Muscle of leg (tissue), 16 donors: ENCODE measurements at places on chromosomes 11 and 22.
A peak's percentile ranks its signal among the peaks of the same experiment; 100 is the strongest.

DNA sequence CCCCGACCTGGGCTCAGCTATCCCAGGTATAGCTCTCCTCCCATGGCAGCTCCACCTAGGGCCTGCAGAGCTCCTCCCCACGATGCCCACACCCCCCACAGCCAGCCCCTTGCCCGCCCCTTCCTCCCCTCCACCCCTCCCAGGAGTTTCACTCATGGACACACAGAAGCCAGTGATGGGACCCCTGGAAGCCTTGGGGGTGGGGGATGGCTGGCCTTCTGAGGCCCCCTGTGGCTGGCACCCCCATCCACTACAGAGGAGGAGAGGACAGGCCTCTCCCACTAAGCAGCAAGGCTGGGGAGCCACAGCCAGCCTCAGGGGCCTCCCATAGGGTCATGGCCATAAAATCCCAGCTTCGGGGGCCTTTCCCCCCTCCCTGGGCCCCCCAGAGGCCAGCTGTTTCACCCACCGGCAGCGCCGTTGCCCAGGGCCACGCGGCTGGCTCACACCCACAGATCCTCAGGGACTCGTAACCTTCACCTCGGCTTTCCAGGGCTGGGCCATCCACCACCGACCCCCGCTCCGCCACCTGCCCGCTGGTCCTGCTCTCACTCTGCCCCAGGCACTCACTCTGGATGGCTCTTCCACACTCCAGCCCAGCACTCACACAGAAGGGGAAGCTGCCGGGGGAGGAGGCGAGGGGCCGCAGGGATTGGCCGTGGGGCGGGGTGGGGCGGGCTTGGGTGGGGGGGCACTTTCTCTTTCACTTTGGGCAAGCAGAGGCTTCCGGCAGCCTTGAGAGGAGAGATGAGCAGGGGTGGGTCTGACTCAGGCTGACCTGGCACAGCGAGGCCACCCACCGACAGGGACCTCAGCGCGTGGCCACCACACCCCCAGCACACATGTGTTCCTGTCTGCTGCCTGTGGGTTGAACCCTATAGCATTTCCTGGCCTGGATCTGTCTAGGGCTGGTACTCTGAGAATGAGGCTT, 2.2 kb downstream of the SLC25A22 start:
- peak; percentile 88 for DNase-seq

DNA sequence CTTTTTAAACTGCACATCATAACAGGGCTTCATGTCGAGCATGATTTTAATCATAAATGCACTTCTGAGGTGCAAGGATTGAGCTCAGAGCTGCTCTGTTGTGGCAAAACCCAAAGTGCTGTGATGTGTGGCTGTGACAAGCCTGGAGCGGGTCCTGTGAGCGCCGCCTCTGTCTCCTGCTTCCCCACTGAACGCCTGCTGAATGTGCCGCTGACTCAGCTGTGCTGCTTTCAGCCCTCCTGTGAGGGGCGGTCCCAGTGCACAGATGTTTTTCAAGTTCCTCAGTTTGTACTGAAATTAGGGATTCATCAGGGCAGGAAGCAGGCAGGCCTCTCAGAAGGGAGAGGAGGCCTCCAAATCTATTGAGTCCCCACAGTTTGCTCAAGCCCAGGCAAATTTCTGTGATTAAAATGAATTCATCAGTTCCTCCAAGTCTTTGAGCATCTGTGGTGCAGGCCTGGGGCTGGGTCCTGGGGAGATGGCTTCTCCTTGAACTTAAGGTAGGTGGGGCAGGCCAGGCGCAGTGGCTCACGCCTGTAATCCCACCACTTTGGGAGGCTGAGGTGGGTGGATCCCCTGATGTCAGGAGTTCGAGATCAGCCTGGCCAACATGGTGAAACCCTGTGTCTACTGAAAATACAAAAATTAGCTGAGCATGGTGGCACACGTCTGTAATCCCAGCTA, 3.0 kb upstream of the GTSE1 start:
- DNase-seq, result peak; percentile 92

- peak; percentile 92 for DNase-seq
Measured at GRCh38 chr11:109507836-109508561, 86.0 kb downstream of the C11orf87 start.

- DNase-seq, result no peak
Measured at GRCh38 chr22:43476341-43476740, 64.5 kb downstream of the MPPED1 start.

DNA sequence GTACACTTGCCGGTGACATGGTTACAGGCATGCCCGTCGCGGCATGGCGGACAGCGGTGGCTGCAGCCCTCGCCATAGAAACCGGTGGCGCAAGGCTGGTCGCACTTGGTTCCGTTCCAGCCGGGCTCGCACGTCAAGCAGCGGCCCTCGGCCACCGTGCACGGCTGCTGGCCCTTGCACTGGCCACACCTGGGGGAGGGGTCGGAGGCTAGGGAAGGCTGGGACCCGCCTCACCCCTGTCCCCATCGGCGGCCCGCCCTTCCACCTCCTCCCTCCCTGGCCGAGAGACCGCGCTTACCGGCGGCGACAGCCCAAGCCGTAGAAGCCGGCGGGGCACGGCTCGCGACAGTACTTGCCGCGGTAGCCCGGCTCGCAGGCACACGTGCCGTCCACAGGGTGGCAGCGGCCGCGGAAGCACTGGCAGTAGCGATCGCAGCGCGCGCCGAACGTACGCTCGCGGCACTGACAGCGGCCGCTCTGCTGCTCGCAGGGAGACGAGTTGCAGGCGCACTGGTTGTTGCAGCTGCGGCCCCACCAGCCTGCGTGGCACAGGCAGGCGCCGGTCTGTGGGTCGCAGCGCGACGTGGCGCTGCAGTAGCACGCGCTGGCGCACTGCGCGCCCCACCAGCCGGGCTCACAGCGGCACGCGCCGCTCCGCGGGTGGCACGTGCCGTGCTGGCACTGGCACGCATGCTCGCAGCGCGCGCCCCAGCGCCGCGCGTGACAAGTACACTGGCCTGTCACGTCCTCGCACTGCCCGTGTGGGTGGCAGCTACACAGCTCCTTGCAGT, 6.7 kb downstream of the SCARF2 start:
- DNase-seq, result no peak

DNA sequence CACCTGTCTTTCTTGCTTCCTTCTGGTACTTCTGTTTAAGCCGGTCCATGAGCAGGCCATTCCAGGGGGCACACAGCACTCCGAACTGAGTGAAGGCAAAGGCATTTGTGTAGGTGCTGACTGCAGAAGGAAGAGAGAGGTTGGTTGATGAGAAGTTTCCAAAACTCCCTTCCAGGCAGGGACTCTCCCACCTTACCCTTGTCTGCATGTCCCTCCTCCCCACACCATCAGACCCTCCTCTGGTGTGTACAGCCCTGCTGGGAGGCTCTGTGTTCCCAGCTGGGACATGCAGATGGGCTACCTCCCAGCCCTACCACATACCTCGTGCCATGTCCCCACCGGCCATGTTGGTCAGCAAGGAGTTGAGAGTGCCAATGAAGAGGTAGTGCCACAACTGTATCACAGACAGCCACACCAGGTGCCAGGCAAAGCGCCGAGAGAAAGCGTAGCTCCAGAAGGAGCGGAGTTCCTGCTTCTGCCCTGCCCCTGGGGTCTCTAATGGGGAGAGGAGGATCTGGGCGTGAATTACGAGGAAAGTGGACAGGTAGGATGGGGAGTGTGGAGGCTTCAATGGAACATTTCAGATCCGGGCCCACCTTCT, 12.2 kb downstream of the SLC43A3 start:
- DNase-seq, result no peak

DNA sequence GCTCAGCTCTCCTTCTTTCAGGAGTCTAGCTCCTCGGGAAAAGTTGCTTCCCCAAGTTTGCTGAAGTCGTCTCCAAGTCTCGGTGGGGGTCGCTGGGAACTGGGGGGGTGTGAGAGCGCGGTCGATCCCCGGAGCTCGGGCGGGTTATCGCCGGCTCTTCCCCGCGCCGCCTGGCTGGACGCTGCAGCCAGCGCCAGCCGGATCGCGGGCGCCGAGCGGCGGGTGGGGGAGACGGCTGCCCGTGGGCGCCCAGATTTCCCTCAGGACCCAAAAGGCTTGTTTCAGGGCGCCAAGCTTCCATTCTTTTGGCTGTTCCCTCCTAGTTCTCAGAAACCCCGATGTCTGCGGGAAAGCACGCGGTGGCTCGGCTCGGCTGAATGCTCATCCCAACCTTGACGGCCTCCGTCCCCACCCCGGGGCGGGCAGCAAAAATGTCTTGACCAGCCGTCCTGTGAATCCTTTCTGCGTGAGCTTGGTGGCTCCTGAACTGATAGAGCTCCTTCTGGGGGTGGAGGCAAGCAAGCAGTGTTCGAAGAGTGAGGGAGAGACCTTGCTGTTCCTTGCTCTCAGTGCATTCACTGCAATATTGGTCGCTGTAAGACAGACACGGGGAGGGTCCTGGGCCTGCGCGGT, 1.7 kb downstream of the ZBTB16 start:
- peak; percentile 65 for DNase-seq

GRCh38 chr22:48720662-48721394, 1106.8 kb downstream of the BRD1 start:
- no peak for DNase-seq

- no peak for DNase-seq
Measured at GRCh38 chr11:112903340-112903739, 57.9 kb upstream of the NCAM1 start.

DNA sequence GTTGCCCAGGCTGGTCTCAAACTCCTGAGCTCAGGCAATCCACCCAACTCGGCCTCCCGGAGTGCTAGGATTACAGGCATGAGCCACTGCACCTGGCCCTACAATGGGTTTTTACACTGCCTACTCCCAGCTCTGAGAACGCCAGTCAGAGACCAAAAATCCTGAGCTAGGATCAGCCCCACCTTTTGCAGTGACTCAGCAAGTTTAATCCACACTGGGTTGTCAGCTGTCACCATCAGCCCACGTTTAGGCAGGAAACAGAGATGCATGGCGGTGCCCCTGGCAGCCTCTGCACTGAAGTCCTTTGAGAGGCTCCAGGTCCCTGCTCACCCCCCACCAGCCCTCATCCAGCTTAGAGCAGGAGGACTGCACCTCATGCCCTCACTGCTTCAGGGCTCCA, 117.6 kb downstream of the ARHGAP8 start:
- peak; percentile 14 for DNase-seq

DNA sequence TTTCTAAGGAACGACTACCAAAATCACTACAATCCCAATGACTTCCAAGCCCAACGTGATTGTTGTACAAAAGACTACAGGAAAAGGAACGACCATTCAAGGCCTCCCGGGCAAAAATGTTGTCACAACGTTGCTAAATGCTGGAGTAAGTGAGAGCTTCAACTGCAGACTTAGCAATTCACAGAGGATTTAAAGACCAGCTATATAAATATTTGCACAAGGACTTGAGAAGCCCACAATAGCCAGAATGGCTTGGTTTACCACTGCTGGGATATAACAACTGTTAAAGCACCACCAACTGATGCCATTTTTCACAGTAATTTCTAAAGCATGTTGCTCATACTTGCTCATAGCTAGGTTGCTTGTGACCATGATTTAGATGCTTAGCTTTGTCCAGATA, 78.3 kb downstream of the EMSY start:
- no peak for DNase-seq

DNA sequence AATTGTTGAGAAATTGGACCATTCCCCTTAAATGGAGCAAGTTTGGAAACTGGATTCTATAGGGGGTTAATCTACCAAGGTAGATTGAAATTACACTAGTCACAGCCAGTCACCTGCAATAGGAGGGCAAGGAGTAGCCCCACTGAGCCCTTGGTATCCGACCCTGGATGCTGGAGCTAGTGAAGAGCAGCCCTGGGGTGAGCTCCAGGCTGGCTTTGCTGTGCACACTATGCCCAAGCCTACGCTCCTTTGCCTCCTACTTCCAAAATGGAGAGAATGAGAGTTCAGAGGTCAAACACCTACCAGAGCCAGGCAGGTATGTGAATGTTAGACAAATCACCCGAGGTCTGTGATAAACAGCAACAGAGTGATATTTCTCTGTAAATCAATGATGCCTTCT, 23.7 kb downstream of the SNU13 start:
- no peak for DNase-seq

DNA sequence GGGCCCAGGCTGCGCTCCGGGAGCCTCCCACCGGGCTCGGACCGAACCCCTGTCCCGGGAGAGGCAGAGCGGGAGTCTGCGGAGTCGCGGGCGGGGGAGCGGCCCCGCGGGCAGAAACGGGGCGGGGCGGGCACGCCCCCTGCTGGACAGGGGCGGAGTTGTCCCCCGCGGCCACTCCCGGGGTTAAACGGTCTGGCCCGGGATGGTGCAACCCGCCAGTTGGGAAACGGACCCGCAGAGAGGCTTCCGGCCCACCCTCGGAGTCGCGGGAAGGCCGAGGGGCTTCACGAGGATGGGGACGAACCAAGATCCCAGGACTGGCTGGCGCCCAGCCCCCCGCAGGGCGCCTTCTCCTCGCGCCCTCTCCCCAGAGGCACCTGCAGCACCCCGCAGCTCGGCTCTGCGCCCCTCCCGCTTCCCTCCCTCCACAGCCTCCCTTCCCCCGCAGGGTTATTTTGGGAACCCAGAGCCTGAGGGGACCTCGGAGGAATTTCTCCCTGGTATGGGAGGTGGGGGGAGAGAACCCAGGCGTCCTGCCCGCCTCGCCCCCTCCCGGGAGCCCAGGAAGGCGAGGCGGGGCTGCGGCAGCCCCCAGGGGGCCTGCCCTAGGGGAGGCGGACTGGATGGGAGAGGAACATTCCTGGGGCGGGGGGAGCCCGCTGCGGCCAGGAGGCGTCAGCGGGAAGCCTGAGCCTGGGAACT, 902 bp downstream of the RASGRP2 start:
- peak; percentile 56 for DNase-seq

GRCh38 chr11:65781152-65781961, 581 bp upstream of the AP5B1 start:
- peak; percentile 53 for DNase-seq

- DNase-seq, result no peak
Measured at GRCh38 chr11:121119440-121119839, 18.4 kb downstream of the TECTA start.

DNA sequence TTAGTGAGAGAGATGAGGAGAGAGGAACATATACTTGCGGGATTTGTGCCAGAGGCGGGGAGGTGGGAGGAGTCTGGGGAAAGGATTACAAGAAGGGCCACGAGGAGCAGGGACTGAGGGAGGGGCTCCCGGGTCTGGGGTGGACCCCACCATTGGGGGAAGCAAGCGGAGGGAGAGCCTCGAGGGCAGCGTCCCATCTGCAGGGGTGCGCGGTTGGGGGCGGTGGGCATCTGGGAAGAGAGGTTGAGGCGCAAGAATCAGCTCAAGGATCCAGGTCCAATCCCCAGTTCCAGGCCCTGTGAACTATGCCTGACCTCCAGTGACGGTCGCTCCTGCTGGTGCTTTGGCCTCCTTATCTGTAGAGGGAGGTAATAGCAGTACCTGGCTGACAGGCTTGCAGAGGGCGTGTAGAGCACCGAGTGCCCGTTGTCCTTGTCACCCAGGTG, 38.0 kb downstream of the ADAMTS15 start:
- DNase-seq, result no peak
